ENCODE measurements at places on chromosomes 5 and 9. TPM values are rescaled to one million over a fixed set of nuclear protein-coding genes. Genes with fewer than 3 reads are reported as not detected.

Gene PDE6A
- under 0.01 TPM for total RNA-seq

Gene KLHL3
- 1.1 TPM for total RNA-seq

Gene HSPB3
- not detected for total RNA-seq

Gene SIL1
- 70.8 TPM for total RNA-seq

Gene RNF183
- total RNA-seq, result 1.9 TPM
